Head of caudate nucleus (tissue), 42 donors: ENCODE measurements at places on chromosomes 6 and 20.
A peak's percentile ranks its signal among the peaks of the same experiment; 100 is the strongest.

GRCh38 chr6:139765825-139766285 is 391.4 kb upstream of the CITED2 start:
- DNase-seq = no peak

DNA sequence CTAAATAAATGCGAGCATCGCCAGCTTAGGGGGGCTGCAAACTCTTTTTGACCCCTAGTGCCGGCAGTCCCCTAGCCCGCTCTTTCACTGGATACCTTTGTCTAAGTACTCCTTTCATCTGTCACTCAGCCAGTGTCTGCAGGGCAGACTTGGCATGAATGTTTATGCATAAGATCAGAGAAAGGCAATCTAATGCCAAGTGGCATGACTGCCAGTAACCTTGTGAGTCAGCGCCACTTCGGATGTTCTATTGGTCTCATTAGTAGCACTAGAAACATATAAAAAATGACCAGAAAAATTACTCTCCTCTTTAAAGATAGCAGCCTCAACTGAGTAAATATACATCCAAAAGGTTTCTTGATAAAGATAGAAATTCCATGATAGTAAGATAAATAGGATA is 192.2 kb downstream of the TBC1D32 start:
- no peak for DNase-seq

DNA sequence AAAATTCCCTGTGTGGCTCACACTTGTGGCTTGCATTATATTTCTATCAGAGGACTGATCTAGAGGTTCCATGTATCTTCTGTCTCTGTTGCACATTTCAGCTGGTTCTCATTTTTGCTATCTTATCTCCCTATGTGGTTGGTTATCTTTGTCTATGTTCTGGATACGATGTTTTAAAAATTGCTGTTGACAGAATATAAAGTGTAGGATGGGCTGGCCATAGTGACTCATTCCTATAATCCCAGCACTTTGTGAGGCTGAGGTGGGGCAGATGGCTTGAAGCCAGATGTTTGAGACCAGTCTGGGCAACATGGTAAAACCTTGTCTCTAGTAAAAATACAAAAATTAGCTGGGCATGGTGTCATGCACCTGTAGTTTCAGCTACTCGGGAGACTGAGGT is 9.9 kb upstream of the ULBP3 start:
- DNase-seq = no peak

GRCh38 chr6:34055223-34055933 is 90.5 kb downstream of the GRM4 start:
- peak; percentile 49 for DNase-seq

DNA sequence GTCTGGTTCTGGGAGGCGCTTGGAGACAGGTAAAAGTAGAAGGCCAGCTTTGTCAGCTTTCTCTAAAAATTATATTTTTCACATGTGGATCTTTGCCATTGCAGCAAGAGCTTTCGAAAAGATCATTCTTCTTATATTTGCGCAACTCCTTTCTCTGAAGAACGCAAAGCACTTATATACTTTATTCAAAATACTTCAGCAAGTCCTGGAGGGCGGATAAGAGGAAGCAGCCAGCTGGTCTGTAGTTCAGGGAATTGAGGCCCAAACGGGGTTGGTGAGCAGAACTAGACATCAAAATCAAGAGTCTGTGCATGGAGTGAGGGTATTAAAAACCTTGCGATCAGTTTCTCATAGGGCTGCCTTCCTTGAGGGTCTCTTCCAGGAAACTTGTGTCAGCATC is 182.3 kb downstream of the DTNBP1 start:
- no peak for DNase-seq

GRCh38 chr6:854406-855118 is 161.6 kb upstream of the EXOC2 start:
- DNase-seq = no peak

GRCh38 chr6:85006362-85006761 is 242.0 kb upstream of the TBX18 start:
- DNase-seq = no peak

DNA sequence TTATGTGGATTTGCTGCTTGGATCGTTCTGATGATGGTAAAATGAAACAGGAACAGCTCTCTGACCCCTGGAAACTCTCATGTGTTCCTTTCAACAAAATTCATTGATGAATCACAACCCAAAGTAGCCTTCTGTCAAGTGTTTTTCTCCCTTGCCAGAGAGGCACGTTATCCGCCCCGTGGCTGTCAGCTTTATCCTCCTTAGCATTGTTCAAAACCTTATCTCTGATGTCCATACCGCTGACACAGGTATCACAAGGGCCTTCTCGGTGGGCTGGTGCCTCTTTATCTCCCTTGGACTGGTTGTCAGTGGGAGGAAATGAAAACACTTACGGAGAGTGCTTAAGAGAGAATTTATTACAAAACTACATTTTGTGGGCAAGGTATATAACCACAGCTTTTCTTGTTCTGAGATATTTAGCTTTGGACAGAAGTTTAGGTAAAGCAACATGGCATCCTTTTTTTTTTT is 84.9 kb downstream of the TIAM2 start:
- DNase-seq = no peak

DNA sequence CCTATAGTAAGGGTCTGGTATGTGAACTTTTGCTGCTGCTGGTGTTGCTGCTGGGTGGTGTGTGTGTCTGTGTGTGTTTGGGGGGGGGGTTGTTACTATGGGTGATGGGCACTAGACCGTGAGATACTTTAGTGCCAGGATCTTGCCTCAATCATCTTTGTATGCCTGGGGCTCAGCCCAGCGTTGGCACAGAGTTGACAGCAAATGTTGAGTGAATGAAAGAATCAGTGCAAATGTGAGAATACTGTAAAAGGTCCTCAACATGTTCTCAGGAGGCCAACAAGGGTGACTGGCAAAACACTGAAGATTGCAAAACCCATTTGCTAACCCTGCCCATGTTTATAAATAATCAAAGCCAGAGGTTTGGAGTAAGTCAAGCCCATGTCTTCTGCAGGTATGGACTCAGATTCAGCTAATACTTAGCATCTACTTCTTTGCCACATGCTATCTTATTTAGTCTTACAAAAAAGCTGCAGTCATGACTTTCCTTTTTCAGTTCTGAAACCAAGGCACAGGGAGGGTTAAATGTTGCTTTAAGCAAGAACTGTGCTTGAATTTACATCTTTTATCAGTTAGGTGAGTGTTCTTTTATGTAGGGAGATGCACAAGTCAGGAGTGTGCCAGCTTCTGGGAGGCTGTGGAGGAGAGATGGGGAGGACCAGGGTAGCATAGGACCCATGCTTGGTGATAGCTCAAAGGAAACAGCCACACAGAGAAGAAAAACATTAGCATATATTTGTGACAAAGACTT is 125.3 kb upstream of the SPACA1 start:
- no peak for DNase-seq

GRCh38 chr6:2448826-2449571 is 203.6 kb upstream of the GMDS start:
- no peak for DNase-seq

DNA sequence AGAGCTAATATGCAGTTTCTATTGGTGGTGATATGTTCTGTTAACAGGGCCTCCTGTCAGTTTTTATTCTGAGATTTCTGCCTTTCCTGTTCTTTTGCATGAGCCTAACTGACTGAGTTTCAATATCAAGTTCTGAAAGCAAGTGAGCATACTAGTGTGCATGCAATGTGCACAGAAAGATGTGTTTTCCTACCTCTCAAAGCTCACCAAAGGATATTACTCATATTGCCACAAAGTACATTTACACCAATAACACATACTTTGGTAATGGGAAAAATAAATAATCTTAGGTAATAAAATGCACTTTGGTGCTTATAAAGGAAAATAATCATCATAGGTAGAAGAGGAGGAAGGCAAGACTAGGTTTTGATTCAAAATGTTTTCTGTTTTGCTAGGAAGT is 195.0 kb downstream of the KHDC1L start:
- DNase-seq = no peak

- no peak for DNase-seq
These were observed 106.7 kb upstream of the DTNBP1 start for GRCh38 chr6:15769511-15770018.

GRCh38 chr20:44166008-44166407 is 21.0 kb downstream of the JPH2 start:
- no peak for DNase-seq

GRCh38 chr20:63225082-63225454 is 9.1 kb upstream of the YTHDF1 start:
- no peak for DNase-seq

- DNase-seq = no peak
These were observed 833 bp downstream of the RAB5IF start for GRCh38 chr20:36606158-36607066.

DNA sequence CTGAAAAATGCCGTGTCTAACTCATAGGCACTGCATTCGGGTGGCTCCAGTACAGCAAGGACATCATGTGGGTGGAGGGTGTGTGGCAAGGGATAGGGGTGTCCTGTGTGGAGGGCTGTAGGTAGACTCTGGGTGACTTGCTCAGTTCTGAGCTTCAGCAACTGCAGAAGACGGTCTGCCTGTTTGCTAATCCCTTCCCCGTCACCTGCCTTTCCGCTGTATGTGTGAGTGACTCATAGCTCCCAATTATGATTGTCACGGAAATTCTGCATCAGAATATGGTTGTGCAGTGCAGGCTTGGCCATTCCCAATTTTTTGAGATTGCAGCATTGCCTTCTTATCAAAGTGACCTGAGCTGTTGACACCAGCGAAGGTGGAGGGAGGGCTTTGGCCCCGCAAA is 174.3 kb downstream of the CDH4 start:
- no peak for DNase-seq

GRCh38 chr6:8845690-8846089 is 410.3 kb upstream of the SLC35B3 start:
- no peak for DNase-seq

DNA sequence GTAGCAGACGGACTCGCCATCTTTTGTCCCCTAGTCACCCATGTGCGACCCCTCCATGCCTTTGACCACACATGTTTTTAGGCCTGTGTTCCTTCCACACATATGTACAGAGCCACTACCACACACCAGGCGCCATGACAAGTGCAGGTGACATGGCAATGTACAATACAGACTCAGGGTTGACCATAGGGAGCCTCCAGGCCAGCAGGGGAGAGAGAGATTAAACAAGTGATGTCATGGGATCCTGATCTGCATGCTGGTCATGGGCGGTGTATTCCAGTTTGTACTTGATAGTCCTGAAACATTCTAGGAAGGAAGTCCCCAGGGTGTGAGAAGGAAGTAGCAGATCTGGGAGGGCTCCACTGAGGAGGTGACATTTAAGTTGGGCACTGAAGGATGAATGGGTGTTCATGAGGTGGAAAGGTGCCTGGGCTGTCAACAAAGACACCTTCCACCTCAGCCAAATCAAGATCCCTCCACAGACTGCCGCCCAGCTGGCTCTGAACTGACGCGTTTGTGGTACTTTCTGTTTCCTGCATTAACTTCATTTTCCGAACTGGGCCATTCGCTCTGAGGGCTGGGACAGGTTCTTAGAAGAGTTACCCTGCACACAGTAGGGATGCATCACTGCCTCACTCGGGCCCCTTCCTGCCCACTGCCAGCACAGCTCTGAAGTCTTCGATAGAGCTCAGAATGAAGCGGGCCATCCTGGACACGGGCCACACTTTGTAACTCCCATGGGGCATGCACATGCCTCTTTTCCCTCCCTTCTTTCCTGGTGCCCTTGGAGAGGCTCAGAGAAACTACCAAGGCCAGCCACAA is 94.0 kb downstream of the NOL4L start:
- no peak for DNase-seq
